ENCODE measurements at places on chromosomes 13 and 19. TPM values are rescaled to one million over a fixed set of nuclear protein-coding genes. Genes with fewer than 3 reads are reported as not detected.

NLRP9 gene
- total RNA-seq, result not detected

- no peaks in the 10 kb centered on the region for H3K27me3 ChIP-seq
- H3K4me3 ChIP-seq, result no peak overlapping the region
- DNase-seq, result no peak
- H3K4me1 ChIP-seq, result no peaks in the 10 kb centered on the region
Observed at GRCh38 chr13:77470986-77471385, 64.5 kb upstream of the SCEL start.

ANGPTL8 gene
- total RNA-seq, result not detected

CNN1 gene
- 10.7 TPM for total RNA-seq

- no peaks in the 10 kb centered on the region for H3K4me1 ChIP-seq
- DNase-seq, result no peak
- peaks cover 65% of the 10 kb centered on the region for H3K27me3 ChIP-seq
- H3K4me3 ChIP-seq, result no peak overlapping the region
- no peaks in the 10 kb centered on the region for H3K36me3 ChIP-seq
Observed at GRCh38 chr13:27789153-27789494, 3.2 kb upstream of the GSX1 start.

GRCh38 chr13:53100394-53101063 is 71.9 kb downstream of the OLFM4 start:
- no peaks in the 10 kb centered on the region for H3K27me3 ChIP-seq
- H3K4me1 ChIP-seq, result no peaks in the 10 kb centered on the region
- H3K4me3 ChIP-seq, result no peak overlapping the region
- no peaks in the 10 kb centered on the region for H3K36me3 ChIP-seq
- no peak overlapping the region for H3K27ac ChIP-seq
- DNase-seq, result peak; percentile 27

- no peaks in the 10 kb centered on the region for H3K36me3 ChIP-seq
- DNase-seq, result peak; percentile 57
- H3K27ac ChIP-seq, result peak overlapping the region; percentile 79
- no peaks in the 10 kb centered on the region for H3K27me3 ChIP-seq
Observed at GRCh38 chr19:2149980-2150793, 1.2 kb downstream of the AP3D1 start.

GRCh38 chr19:50551715-50552187 is 16.5 kb downstream of the LRRC4B start:
- DNase-seq, result no peak
- H3K36me3 ChIP-seq, result no peaks in the 10 kb centered on the region
- H3K27me3 ChIP-seq, result peaks cover 4% of the 10 kb centered on the region
- no peak overlapping the region for H3K4me3 ChIP-seq

GRCh38 chr19:45368737-45369340 is 1.5 kb downstream of the ERCC2 start:
- no peak overlapping the region for H3K27ac ChIP-seq
- DNase-seq, result no peak
- no peak overlapping the region for H3K4me3 ChIP-seq

SLAIN1 gene
- total RNA-seq, result 3.5 TPM

LGALS14 gene
- total RNA-seq, result not detected

DNA sequence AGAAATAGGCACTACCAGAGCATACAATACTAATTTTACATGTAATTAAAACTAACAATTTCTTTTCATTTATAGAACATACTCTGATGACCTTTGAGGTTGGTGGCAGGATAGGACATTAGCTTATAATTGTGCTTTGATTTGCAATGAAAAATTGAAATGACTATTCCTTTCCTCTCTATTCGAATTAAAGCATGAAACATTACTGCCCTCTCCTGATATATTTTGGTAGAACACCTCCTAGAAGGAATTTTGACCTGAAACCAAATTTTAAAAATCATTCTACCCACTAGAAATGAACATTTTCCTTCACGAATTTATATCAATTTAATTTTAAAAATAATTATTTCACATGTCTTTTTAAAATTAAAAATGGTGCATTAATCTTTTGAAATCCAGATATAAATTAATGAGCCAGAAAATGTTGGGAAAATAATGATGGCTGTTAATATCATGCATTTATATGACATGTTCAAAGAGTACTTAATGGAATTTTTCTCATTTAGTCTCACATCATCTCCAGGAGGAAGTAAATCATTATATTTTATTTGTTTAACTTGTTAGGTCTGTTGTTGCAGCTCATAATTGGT is 556.3 kb upstream of the ARGLU1 start:
- no peak overlapping the region for H3K27ac ChIP-seq
- no peaks in the 10 kb centered on the region for H3K4me1 ChIP-seq
- no peaks in the 10 kb centered on the region for H3K36me3 ChIP-seq
- no peak overlapping the region for H3K4me3 ChIP-seq

MISP gene
- total RNA-seq, result 285 TPM

DNA sequence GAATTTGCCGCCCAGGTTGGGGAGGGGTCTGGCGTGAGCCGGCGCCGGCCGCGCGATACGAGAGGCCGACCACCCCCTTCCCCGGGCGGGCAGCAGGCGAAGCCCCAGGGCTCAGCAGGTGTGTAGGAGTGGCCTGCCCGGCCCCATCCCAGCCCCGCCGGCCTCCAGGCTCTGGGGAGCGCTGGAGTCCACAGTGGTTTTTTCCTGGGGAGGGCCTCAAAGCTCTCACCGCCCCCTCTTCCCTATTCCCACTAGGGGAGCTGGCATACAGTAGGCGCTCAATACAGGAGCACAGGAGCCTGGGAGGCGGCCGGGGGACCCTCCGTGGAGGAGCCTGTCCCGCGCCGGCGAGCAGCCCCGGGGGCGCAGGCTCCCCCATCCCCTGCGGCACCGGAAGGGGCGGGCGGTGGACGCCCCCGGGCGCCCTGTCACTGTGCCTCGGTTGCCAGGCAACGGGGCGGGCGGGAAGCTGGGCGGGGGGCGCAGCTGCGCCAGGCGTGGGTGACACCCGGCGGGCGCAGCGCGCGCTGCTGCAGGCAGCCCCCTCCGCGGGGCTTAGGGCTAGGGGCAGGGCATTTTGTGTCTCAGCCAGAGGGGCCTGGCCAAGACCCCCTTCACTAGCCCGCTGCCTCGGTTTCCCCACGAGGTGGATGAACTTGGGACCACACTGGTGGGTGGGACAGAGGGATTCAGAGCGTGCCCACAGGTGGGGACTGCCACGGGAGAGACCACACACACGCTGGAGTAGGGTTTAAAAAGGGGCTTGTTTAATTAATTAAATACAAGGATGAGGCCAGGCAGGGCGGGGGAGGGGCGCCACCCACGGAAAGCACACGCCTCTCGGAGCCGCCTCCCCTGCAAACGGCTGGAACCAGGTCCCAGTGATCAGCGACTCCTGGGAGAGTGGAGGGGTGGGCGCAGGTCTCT is 3.6 kb upstream of the REXO1 start:
- no peaks in the 10 kb centered on the region for H3K36me3 ChIP-seq
- H3K4me1 ChIP-seq, result peaks cover 22% of the 10 kb centered on the region
- H3K27ac ChIP-seq, result no peak overlapping the region
- H3K27me3 ChIP-seq, result no peaks in the 10 kb centered on the region
- no peak for DNase-seq

S1PR4 gene
- 1.1 TPM for total RNA-seq

DNA sequence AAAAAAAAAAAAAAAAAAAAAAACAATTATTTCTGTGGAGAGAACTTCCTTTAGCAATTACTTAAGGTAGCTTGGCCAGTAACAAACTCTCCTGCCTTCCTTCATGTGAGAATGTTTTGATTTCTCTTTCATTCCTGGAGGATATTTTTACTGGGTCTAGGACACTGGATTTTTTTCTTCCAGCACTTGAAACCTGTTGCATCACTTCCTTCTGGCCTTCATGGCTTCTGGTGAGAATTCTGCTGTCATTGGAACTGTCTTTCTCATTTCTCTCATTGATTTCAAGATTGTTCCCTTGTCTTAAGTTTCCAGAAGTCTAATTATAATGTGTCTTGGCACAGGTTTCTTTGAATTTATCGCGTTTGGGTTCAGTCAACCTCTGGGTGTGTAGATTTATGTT is 19.3 kb upstream of the RAB20 start:
- no peaks in the 10 kb centered on the region for H3K36me3 ChIP-seq
- H3K4me1 ChIP-seq, result no peaks in the 10 kb centered on the region
- no peak overlapping the region for H3K27ac ChIP-seq
- DNase-seq, result no peak
- no peaks in the 10 kb centered on the region for H3K27me3 ChIP-seq

CHAMP1 gene
- total RNA-seq, result 13.1 TPM

TMEM145 gene
- total RNA-seq, result 0.94 TPM

- H3K4me1 ChIP-seq, result peaks cover 29% of the 10 kb centered on the region
- no peaks in the 10 kb centered on the region for H3K27me3 ChIP-seq
- peaks cover 3% of the 10 kb centered on the region for H3K36me3 ChIP-seq
- peak overlapping the region; percentile 71 for H3K27ac ChIP-seq
Observed at GRCh38 chr19:19488875-19489690, 26.3 kb downstream of the TSSK6 start.

DNA sequence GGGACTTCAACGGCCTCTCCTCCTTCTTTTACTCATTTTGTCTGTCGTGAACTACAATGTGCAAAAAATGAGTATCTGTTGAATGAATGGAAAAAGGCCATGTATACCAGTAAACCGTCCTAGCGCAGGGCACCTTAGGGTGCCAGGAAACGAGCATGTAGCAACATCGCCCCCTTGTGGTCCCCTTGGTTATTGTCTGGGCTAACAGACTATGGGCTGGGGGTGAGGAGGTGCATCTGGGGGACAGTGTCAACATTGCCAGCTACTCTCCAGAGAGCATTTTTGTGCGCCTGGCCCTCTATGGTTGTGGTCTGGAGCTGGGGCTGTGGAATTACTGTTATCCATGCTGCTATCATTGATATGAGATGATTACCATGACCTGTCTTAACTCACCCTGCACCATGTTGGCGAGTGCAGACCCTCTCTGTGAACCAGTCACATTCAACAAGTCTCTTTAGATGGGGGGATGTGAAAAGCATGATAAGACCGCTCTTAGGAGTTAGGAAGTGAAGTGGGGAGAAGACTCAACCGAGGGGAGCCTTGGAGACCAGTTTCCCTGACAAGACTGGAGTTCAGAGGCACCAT is 22.8 kb upstream of the SIGLEC11 start:
- peak; percentile 74 for DNase-seq
- no peak overlapping the region for H3K27ac ChIP-seq
- H3K36me3 ChIP-seq, result no peaks in the 10 kb centered on the region
- H3K27me3 ChIP-seq, result no peaks in the 10 kb centered on the region
- no peak overlapping the region for H3K4me3 ChIP-seq

SLC25A41 gene
- 1.8 TPM for total RNA-seq

DNA sequence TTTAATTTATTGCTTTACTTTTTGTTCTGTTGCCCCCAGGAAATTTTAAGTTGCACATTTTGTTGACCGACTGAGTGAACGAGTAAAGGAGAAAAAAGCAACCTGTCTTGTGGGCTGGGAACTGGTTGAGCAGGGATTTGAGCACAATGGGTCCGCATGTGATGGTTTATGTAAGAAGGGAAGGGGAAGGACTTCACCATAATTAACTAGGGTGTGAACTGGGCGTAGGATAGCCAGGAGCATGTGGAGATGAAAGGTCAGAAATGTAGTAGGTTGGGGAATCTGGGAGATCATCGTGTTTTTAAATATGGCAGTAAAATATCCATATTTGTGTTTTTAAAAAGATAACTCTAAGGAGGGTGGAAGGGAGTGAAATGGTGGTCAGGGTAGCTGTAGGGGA is 99.9 kb downstream of the GPC5 start:
- H3K27ac ChIP-seq, result no peak overlapping the region
- no peak overlapping the region for H3K4me3 ChIP-seq
- H3K27me3 ChIP-seq, result no peaks in the 10 kb centered on the region
- no peak for DNase-seq
- no peaks in the 10 kb centered on the region for H3K4me1 ChIP-seq
- no peaks in the 10 kb centered on the region for H3K36me3 ChIP-seq

DNA sequence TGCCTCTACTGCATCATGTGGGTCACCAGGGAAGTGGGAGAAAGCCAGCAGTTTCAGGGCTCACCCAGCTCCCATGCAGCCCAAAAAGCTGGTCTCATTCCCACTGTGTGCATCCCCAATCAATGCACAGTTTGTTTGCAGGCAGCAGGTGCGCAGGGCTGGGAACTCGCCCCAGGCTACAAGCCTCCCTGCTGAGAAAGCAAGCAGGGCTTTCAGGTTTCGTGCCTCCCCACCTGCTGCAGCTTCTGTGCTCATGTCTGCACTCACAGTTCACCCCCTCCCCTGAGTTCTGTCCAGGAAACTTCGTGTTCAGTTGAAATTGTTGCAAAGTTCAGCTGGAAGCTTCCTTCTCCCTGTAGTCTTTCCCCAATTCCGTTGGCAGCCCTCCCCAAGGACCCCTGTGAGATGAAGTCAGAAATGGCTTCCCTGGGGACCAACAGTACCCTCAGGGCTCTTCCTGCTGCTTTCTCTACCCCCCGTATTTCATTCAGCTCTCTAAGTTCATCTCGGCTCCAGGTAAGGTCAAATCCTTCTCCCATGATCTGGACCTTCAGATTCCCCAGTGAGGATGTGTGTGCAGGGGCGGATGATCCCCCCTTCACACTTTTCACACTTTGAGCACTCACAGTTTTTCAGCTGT is 10.3 kb upstream of the KLK3 start:
- no peak overlapping the region for H3K4me3 ChIP-seq
- H3K4me1 ChIP-seq, result no peaks in the 10 kb centered on the region
- H3K27me3 ChIP-seq, result no peaks in the 10 kb centered on the region
- no peaks in the 10 kb centered on the region for H3K36me3 ChIP-seq
- DNase-seq, result no peak

GRCh38 chr13:76677043-76677442 is 209.2 kb downstream of the KCTD12 start:
- H3K36me3 ChIP-seq, result no peaks in the 10 kb centered on the region
- H3K27ac ChIP-seq, result no peak overlapping the region
- peak; percentile 20 for DNase-seq
- H3K27me3 ChIP-seq, result no peaks in the 10 kb centered on the region
- no peaks in the 10 kb centered on the region for H3K4me1 ChIP-seq
- no peak overlapping the region for H3K4me3 ChIP-seq

DNA sequence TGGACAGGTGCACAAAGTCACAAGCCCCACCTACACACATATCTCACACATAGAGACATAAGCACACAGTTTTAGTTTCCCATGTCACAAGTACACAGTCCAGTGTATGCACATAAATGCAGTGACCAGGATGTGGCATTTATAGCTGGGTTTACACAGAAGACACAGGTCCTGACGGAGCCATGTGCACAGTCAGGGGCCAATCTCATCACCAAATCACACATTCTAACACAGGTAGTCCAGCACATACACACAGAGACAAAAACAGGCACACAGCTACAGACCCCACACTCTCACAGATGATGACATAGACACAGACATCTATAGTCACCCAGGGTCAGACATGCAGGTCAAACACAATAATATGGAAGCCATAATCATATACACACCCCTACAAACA is 2.1 kb downstream of the NUMBL start:
- no peak overlapping the region for H3K4me3 ChIP-seq
- no peaks in the 10 kb centered on the region for H3K4me1 ChIP-seq
- no peaks in the 10 kb centered on the region for H3K27me3 ChIP-seq
- H3K27ac ChIP-seq, result no peak overlapping the region
- no peaks in the 10 kb centered on the region for H3K36me3 ChIP-seq

- no peaks in the 10 kb centered on the region for H3K36me3 ChIP-seq
- DNase-seq, result peak; percentile 66
- no peak overlapping the region for H3K27ac ChIP-seq
- no peaks in the 10 kb centered on the region for H3K4me1 ChIP-seq
- no peaks in the 10 kb centered on the region for H3K27me3 ChIP-seq
- H3K4me3 ChIP-seq, result no peak overlapping the region
Observed at GRCh38 chr19:17703824-17704463, 15.3 kb upstream of the MAP1S start.

- H3K27me3 ChIP-seq, result no peaks in the 10 kb centered on the region
- H3K4me3 ChIP-seq, result no peak overlapping the region
- H3K27ac ChIP-seq, result no peak overlapping the region
- H3K36me3 ChIP-seq, result no peaks in the 10 kb centered on the region
Observed at GRCh38 chr13:24654741-24655140, 25.5 kb upstream of the ATP12A start.

TMEM143 gene
- total RNA-seq, result 8.9 TPM

Data from colonic mucosa (tissue), 4 donors.